Activated naive CD4-positive, alpha-beta T cell treated with Interleukin-2 at 50 U/mL for 16 hours (primary cell): ENCODE measurements at places on chromosomes 5 and 9.

DNA sequence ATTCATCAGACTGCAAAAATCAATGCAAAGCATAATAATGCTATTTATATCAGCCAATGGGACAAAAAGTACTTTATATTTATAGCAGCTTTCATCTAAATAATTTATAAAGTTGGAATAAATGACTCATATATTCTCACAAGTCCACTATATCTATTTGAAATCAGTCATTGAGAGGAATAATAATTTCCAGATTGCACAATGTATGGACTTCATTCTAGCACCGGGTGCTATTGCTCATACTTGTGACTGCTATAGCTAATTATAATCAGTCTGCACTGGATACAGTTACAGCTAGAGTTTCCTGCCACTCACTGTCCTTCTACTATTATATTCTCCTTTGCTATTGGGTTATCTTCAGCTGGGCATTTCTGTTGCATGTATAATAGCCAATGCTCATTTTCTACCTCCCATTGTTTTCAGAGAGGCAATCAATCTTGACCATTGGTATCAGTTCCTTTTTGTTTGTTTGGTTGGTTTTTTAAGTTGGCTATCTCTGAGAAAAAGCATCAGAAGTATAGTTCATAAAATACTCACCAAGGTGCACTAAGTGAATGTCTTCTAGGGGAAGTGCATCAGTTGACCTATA is 1.9 kb downstream of the CDH18 start:
- no peak for DNase-seq

GRCh38 chr9:27542508-27542907 is 12.9 kb upstream of the MOB3B start:
- DNase-seq = no peak

- no peak for DNase-seq
Measured at GRCh38 chr5:61907995-61908394, 398.0 kb upstream of the KIF2A start.

DNA sequence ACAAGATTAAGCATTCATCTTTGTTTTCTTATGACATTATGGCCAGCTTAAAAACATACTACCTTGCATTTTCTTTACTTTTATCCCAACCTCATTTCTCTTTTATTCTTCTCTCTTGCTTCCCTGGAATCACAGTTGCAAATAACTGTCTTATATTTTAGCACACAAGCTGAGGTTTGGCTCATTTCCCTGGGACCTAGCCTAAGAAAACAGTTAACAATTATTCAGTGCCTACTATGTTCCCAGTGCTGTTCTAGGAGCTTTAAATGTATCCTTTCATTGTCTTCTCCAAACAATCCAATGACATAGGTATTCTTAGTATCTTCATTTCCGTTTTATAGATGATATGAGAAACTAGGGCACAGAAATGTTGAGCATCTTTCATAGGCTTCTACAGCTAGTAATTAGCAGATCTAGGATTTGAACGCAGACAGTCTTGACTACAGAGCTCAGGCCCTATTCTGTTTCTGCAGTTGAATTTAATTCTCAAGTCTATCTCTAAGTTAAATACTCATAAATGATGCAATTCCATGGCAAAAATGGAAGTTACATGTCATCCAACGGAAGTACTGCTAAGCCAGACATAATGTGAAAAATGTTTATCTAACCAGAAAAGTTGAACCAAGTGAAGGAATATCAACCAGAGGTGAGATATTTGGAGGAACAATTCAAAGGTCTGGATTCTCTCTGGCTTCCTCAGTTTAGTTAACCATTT is 52.3 kb upstream of the MTAP start:
- DNase-seq = no peak

GRCh38 chr5:156361436-156362109 is 34.6 kb downstream of the SGCD start:
- DNase-seq = no peak

- no peak for DNase-seq
Measured at GRCh38 chr5:5985332-5985731, 393.0 kb downstream of the MED10 start.

GRCh38 chr5:41250351-41250987 is 37.1 kb upstream of the C6 start:
- no peak for DNase-seq

GRCh38 chr5:114419959-114420358 is 58.1 kb downstream of the KCNN2 start:
- no peak for DNase-seq

DNA sequence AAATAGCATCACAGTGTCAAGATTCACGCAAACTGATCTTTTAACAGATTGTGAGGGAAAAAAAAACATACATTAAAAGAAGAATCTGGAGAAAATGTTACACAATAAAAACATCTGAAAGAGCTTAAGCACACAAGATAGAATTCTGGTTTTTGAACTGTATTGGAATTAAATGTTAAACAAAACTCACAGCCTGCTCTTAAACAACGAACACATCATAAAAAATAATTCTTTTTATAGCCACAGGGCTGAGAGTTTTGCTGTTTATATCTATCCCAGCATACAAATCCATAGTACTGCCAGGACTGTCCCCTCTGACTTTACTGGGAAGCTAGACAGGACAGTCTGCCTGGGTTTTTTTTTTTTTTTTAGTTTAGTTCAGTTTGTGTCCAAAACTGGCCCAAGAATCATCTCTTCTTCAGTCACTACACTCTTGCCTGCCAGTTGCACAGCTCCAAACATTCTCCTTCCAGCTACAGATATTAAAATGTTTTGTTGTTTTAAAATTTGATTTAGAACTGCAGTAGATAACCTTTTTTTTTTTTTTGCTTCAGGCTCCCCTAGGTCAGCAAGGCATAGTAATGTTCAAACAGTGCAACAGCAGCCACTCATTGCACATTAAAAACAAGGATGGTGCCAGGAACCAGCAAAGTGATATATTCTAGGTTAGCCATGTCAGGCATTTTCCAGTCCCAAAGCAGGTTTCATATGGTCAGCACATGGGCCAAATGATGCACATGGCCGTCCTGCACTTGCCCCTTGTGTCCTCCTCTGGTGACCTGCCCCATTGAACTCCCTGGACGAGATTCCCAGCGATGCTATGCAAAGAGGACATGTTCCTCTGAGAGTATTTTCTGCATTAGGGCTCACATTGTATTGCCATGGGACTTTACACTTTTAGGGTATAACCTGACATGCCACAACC is 173.6 kb downstream of the ARL15 start:
- no peak for DNase-seq

- no peak for DNase-seq
Measured at GRCh38 chr9:127940593-127940992, 2.9 kb upstream of the DPM2 start.

GRCh38 chr5:179488975-179489374 is 61.4 kb upstream of the RUFY1 start:
- DNase-seq = no peak

- no peak for DNase-seq
Measured at GRCh38 chr9:10255758-10256157, 357.0 kb downstream of the PTPRD start.

DNA sequence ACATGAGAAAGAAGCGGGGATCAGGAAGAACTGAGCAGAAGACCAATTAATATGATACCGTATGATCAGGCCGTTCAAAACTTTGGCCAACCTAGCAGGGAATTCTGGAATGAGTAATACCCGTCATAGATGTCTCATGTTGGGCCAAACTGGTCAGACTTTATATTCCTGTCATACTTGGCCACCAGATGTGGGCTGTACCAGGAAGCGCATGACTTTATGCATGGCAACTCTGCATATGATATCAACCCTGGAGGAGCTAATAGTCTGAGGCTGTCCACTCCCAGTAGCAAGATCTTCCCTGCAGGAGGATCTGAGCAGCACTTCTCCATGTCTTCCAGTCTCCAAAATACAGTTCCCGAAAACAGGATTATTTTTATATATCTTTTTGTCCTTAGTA is 68.5 kb upstream of the NAA35 start:
- DNase-seq = no peak

DNA sequence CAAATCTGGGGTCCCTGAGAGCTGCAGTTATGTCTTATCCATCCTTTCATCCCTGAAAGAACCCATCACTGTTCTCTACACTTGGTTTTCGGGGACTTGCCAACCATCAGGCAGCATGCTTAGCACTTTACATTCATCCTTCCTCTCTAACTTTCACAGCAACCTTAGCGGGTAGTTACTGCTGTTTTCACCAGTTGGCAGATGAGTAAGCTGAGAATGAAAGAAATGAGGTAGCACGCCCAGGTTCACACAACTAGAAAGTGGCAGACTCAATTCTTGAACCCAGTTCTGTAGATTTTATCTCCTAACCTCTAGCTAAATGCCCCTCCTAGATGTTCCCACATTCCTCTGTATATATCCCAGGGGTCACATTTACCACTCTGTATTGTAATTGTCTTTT is 342.0 kb upstream of the WWC1 start:
- DNase-seq = no peak

DNA sequence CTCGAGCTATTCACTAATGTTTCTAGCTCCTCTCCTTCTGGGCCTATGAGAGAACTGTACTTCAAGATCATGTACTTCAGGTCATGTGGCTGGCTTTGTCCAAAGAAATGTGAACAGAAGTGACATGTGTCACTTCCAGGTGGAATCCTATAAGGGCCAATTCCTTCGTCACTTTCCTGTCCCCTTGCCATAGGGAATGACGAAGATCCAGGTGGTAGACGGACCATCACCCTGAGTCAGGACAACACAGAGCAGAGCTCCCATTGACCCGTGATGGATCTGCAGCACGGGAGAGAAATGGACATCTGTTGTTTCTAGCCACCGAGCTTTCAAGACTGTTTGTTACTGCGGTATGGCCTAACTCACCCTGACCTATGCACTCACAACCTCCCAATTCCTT is 157.0 kb downstream of the DRD1 start:
- no peak for DNase-seq

GRCh38 chr9:2332663-2333062 is 288.9 kb upstream of the VLDLR start:
- DNase-seq = no peak

GRCh38 chr9:138105123-138105415 is 227.5 kb downstream of the CACNA1B start:
- no peak for DNase-seq

DNA sequence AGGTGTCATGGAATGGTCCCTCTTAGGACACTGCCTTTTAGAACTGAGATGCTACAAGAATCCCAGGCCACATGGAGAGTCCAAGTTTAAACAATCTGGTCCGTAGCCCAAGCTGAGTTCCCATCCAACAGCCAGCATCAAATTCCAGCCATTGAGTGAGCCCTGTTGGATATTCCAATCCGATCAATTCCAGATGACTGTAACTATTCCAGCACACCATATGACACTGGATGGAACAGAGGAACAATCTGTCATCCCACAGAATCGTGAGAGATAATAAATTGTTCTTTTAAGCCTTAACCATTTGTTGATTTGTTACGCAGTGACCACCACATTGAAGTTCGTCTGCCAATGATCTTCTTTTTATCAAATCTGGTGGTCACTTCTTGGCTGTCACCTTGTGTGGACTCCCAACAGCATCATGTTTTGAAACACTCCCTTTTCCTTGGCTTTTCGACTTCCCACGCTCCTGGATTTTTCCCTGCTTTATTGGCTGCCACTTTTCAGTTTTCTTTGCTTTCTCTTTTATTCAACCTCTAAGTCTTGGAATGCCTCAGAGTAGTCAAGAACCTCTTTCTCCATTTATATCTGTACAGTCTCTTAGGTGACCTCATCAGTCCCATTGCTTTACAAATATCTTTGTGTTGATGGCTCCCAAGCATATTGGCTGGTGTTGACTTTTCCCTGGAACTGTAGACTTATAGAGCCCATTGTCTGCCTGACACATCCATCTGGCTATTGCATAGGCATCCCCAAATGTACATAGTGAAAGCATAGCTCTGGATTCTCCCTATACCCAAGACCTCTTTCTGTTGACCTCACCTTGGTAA is 46.1 kb downstream of the TNFSF15 start:
- no peak for DNase-seq

DNA sequence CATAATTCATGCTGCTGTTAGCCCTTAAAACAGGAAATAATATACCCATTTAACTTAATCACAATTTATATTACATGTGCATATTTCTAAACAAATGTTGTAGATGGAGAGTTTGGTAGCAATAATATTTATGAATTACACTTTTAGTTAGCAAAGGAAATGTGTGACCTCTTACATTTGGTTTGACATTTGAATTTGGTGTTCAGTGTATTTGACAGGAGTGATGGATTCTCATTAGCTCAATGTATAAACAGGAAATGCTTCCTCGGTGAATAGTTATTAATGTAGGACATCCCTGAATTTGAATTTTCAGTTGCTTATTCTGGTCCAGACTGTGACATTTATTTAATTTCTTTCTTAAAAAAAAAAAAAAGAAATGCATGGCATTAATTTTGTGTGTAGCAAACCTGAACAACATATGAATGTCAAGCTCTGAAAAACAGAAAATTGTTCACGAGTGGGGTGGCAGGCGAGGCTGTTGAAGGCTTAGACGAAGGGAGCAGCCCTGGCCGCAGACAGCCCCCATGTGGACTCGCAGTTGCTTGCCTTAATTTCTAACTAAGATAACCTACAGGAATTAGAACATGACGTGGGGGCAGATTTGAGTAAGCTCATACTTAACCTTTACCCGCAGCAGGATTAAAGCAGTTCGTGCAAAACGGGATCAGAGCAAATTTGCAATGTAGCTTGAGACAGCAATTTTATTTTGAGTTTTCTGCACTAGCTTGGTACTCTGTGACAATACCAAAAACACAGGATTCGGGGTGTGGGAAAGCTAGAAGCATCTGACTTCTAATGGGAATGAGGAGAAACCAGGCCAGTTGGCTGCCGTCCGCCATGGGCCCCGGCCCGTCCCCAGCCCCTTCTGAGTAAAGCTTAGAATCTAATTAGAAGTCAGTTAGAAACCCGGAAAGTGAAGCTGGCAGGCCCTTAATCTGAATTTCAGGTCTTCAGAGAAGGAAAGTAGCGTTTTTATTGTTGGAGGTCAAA is 134.3 kb downstream of the MACROH2A1 start:
- no peak for DNase-seq

GRCh38 chr9:81575956-81576355 is 113.4 kb downstream of the TLE1 start:
- DNase-seq = no peak

DNA sequence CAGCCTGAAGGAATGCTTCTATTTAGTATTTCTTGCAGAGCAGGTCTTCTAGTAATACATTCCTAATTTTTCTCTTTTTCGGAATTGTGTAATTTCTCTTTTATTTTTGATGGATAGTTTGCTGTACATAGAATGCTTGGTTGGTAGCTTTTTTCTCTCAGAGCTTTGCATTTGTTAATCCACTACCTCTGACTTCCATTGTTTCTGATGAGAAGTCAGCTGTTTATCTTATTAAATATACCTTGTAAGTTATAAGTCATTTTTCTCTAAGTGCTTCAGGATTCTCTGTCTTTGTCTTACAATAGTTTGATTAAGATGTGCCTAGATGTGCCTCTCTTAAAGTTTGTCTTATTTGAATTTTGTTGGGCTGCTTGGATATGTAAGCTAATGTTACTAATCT is 101.9 kb downstream of the HTR1A start:
- no peak for DNase-seq

DNA sequence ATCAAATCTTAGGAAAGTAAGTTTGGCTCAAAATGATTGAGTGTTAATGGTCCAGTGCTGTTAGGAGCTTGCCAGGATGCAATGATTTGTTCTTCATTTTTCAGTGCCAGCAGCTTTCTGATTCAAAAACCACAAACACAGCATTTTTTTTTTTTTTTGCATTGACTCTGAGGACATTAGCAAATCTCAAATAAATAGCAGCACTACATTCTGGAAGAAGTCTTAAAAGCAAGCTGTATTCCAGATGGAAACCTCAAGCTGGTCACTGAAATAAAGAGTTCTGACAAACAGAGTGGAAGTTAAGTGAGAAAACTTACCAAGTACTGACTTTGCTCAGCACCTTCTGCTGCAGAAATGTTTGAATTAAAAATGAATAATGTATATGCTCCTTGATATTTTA is 1653.1 kb upstream of the CDH9 start:
- no peak for DNase-seq

- DNase-seq = no peak
Measured at GRCh38 chr5:133709209-133709725, 96.9 kb upstream of the FSTL4 start.
